ENCODE measurements at places on chromosomes 2 and 18.
A peak's percentile ranks its signal among the peaks of the same experiment; 100 is the strongest.

DNA sequence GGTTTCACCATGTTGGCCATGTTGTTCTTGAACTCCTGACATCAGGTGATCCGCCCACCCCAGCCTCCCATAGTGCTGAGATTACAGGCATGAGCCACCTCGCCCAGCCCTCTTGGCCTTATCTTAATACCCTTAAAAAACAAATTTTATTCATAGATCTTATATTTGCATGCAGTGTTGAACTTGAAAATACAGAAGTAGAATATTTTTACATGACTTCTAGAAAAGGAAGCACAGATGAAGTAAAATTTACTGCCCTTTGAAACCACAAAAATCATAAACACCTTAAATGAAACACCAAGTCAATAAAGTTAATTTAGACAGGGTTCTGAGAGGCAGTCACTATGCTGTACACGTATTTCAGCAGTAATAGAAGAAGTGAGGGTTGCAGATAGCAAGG is 145.7 kb downstream of the CERS6 start:
- no peak for DNase-seq

DNA sequence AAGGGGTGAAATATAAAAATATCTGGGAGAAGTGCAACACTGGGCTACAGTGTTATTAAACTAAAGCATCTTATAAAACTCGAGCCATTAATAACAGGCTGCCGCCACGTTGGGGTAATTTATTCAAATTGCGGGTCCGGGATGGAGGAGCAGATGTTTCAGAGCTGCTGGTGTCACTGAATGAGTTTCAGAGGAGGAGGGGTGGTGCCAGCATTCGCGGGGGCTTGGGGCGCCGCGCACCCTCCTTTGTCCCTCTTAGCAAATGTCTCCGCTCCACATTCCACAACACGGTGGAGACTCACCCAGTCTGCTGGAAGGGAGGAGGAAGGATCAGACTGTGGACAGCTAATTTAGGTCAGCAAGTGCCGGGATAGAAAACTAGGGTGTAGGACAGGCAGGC is 260.5 kb downstream of the CELF4 start:
- no peak for DNase-seq

- DNase-seq: no peak
These were observed 74.2 kb downstream of the VWA3B start for GRCh38 chr2:98161186-98161585.

- no peak for DNase-seq
These were observed 229.1 kb downstream of the RTP5 start for GRCh38 chr2:242098445-242099128.

DNA sequence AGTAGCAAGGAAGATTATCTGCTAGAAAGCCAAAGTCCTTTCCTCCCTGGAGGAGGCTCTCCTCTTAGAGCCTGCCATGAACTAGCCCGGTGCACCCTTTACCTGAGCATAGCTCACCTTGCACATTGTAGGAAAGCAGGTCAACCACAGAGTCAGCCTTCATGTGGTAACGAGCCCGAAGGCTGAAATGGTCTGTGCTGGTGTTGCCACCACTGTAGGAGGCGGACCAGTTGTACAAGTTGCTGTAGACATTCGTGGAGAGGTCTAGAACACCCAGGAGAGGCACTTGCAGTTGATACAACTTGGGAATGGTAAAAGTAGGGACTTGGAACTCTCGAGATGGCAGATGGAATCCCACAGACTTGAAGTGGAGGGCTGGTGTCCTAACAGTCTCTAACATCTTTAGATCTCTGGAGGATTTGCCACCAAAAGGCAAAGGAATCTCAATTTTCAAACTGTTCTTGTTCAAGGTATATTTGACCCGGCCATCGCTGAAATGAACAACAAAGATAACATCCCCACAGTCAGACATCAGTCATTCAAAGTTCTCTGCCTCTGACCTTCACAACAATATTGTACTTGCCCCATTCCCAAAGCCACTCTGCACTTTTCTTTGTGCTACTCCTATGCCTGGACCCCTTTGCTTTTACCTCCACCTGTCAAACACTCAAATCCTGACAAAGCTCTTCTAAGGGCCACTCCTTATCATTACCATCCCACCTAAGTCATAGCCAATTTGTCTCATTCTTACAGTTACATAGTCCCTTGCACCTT is 30.6 kb downstream of the APOB start:
- no peak for DNase-seq

DNA sequence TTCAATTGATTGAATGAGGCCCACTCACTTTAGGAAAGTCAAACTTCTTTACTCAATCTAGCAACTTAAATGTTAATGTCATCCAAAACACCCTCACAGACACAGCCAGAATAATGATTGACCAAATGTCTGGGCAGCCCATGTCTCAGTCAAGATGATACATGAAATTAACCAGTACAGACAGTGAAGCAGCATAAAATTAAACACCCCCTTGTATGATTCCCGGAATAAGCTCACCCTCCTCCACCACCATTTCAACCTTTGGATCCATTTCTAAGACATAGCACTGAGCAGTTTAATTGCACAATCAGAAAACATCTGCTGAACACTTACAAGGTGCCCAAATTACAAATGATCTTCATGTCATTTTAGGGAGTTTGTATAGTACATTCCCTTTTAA is 570.7 kb upstream of the ID2 start:
- DNase-seq: no peak

DNA sequence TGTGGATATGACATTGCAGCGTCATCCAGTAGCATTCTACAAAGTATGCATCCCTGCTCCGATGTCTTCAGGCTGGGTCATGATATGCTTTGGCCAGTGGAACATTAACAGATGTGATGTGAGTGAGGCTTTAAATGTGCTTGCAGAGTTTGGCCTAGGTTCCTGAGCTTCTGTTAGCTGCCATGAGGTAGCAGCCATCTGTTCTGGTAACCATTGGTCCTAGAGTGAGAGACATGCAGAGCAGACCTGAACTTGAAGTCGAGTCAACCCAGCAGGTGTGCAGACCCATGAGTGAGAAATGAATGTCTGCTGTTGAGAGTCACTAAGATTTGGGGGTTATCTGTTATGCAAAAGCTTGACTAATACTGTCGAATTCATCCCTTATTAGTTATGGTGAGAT is 73.8 kb upstream of the NABP1 start:
- no peak for DNase-seq

DNA sequence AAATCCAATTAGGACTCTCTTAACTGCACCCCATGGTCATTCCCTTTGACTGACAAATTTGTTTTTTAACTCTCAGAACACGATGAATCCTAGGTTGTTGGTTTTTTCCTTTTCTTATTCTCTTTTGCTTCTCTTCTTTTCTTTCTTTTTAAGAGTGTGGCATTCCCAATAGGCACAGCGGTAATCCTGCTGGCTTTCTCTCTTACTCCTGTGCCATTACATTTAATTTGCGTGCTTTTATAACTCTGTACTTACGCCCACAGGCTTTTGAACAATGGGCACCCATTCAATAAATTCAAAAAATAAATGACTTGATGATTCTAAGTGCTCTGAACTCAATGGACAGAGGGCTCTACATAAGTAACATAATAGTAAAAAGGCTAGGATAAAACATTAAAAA is 189.0 kb upstream of the SMAD7 start:
- DNase-seq: no peak

- DNase-seq: no peak
These were observed 76.1 kb downstream of the AFF3 start for GRCh38 chr2:100066246-100066645.

GRCh38 chr2:26284132-26284531 is 39.4 kb downstream of the HADHB start:
- DNase-seq: no peak

GRCh38 chr18:62778976-62779869 is 63.9 kb downstream of the PHLPP1 start:
- DNase-seq: no peak

DNA sequence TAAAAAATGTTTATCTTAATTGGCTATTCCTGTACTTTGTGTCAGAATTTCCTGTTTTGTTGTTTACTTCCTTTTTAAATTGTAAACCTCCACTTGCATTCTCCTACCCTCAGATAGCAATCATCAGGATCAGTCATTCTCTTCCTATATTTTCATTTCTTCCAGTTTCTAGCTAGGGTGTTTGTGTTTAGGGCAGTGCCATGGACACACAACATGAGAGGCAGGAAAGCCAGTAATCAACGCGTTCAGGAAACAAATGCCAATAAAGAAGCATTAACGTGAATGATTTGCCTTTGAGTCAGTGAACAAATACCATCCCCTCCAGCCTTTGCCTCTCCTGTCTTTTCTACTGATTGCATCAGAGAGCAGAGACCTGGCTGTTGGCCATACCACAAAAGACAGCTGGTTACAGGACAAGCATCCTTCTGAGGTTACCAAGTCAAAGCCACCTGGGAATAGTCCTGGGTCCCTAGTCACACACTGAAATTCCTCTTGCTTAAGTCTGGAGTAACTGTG is 56.7 kb upstream of the FHL2 start:
- DNase-seq: peak; percentile 97

DNA sequence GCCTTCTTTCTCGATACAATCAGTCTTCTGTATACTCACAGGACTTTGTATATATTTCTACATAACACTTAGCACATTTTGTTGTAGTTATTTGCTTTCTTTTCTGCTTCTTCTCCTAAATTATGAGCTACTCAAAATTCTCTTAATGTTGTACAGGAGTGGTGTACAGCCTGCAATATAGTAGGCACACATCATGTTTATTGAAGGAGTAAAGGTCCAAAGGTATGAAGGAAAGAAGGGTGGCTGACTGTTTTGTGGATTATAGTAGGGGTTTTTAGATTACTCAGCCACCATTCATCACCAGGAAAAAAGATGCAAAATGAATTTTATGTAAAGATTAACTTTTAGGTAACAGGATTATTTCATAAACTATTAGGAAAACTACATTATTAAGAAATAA is 54.1 kb downstream of the C18orf54 start:
- DNase-seq: no peak

GRCh38 chr2:176732780-176733179 is 463.5 kb downstream of the MTX2 start:
- no peak for DNase-seq

- no peak for DNase-seq
These were observed 70.3 kb downstream of the HAUS1 start for GRCh38 chr18:46174342-46175041.

- no peak for DNase-seq
These were observed 3.6 kb upstream of the MYOM1 start for GRCh38 chr18:3223356-3223755.

DNA sequence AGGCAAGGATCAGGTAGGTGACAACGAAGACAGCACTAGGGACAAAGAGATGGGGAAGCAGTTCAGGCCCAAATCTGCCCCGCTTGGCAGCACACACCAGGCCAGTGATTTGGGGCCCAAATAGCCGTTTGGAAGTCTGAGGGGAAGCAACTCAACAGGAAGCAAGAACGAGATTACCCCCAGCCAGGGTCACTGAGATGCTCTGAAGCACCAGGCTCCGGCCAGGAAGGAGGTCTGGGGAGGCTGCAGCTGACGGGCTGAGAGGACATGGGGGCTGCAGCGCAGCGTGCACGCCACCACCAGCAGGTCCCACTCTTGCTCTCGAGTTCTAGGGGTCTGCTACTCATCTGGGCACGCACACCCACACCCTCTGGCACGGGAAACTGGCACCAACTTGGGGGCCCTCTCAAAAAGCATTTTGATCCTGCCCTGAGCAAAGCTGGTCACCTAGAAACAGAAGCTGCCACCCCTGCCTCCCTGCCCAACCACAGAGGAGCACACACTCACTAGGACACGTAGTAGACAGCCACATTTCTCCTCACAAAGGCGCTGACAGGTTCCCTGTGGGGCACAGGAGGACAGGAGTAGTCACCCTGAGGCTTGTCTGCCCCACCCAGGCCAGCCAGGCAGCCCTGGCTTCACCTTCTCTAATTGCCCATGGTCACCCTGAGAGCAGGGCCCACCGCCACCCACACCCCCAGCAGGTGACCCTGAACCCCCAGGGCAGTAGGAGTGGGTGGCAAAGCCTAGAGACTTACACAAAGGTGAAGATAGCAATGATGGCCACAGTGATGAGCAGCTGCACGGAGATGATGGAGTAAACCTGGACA is 8.4 kb downstream of the PNKD start:
- no peak for DNase-seq

- DNase-seq: no peak
These were observed 423.3 kb downstream of the LRP1B start for GRCh38 chr2:141707486-141707885.

DNA sequence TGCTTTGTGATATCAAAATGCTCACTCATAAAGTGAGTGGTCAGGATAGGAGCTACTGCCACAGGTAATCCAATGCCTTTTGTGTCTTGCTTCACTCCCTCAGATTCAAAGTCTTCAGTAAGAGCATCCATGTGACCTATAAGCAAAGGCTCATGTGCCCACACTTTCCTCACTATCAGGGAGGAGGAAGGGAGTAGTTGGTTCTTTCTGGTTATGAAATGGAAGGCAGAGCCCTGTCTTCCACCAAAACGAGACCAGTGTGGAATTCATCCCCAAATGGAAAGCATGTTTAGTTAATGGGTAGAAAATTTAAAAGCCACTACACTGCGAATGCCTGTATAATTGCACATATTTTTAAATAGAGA is 25.8 kb downstream of the IL1F10 start:
- no peak for DNase-seq

- DNase-seq: peak; percentile 19
These were observed 117.4 kb upstream of the RPRM start for GRCh38 chr2:153595939-153596338.

- DNase-seq: no peak
These were observed 756.8 kb upstream of the KLHL29 start for GRCh38 chr2:22628221-22628620.

- no peak for DNase-seq
These were observed 2.1 kb upstream of the GPR75 start for GRCh38 chr2:53861824-53862223.

DNA sequence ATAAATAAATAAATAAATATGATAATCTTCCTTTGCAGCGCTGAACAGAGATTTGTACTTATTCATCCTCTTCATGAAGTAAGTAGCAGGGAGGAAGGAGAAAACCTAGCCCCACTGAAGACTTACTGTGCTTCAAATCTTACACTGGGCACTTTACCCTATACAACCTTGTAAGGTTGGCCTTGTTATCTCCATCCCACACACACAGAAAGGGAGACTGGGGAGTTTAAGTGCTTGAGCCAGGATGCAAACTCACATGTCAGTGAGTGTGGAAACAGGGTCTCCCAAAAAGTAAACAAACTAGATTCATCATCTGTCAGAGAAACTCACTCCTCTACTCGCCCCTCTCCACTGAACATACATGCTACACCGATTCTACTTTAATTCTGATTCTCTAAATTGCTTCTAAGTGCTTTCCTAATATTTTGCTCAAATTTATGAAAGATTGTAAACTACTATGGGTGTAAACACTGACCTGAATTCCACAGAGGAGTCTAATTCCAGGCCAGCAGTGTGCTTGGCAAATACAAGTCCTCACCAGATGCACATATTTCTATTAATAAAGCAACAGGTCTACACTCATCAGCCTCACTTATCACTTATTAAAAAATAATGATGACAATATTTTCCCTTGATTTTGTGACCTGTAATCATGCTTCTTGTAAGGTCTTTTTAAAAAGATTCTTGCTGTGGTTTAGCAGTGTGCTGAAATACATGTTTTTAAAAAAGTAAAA is 155.5 kb downstream of the TCF4 start:
- DNase-seq: no peak

- DNase-seq: no peak
These were observed 293.1 kb upstream of the ERBB4 start for GRCh38 chr2:212831671-212832199.

Measured in HS-5 (cell line).